ENCODE measurements at places on chromosomes 12 and 14.

DNA sequence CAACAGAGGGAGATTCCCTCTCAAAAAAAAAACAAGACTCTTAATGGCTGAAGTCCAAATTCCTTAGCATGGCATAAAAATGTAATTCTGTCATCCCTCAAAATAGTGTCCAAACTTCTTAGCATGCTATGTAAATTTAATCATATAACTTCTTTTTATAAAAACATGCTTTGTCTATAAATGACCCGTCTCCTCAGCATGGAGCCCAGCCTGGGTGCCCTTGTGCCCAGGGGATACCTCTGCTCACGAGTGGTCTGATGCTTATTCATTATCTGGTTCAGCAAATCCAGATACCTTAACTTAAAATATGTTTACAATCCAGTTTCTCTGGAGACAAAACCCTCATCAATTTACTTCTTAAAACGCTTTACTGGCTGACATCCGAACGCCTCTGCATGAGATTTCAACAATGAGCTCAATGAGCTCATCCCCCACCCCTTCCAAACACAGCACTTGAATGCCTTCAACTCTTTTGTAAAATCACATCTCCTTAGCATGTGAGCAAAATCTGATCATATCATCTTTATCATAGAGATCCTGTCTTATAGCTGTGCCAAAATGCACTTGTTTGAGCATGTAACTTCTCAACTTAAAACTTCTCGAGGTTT lies 15.7 kb downstream of the RTL1 start:
- no peak for DNase-seq

GRCh38 chr12:92735131-92735721 lies 32.4 kb downstream of the PLEKHG7 start:
- DNase-seq, result peak; percentile 39

DNA sequence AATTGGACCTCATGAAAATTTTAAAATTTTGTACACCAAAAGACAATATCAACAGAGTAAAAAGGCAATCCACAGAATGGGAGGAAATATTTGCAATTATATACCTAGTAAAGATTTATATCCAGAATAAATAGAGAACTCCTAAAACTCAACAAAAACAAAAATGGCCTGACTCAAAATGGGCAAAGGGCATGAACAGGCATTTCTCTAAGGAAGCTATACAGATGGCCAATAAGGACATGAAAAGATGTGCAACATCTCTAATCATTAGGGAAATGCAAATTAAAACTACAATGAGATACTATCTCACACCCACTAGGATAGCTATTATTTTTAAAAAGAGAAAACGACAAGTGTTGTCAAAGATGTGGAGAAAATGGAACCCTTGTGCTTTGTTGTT lies 10.9 kb upstream of the APOF start:
- no peak for DNase-seq

DNA sequence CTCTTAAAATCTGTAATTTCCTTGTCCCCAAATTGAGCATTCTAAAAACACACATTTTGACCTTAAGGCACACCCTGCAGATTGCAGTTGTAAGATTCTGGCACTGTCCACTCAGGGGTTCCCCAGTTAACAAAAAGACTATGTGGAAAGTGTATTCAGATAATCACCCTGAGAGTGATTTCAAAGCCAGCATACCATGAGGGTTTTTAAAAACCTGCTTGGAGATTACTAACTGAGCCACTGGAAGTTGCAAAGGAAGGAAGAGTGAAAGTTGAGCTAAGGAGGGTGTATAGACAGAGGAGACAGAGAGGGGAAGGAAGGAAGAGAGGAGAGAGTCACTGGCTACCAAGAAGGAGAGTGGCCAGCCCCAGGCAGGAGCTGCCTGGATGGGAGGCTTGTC lies 82.6 kb downstream of the EML1 start:
- DNase-seq, result no peak

- DNase-seq, result no peak
Measured at GRCh38 chr14:85856430-85856829, 326.5 kb downstream of the FLRT2 start.

GRCh38 chr14:100616854-100617409 lies 29.7 kb upstream of the BEGAIN start:
- DNase-seq, result no peak

- no peak for DNase-seq
Measured at GRCh38 chr12:114757684-114758325, 73.8 kb upstream of the TBX3 start.

GRCh38 chr14:104827177-104828055 lies 26.5 kb downstream of the ZBTB42 start:
- no peak for DNase-seq

DNA sequence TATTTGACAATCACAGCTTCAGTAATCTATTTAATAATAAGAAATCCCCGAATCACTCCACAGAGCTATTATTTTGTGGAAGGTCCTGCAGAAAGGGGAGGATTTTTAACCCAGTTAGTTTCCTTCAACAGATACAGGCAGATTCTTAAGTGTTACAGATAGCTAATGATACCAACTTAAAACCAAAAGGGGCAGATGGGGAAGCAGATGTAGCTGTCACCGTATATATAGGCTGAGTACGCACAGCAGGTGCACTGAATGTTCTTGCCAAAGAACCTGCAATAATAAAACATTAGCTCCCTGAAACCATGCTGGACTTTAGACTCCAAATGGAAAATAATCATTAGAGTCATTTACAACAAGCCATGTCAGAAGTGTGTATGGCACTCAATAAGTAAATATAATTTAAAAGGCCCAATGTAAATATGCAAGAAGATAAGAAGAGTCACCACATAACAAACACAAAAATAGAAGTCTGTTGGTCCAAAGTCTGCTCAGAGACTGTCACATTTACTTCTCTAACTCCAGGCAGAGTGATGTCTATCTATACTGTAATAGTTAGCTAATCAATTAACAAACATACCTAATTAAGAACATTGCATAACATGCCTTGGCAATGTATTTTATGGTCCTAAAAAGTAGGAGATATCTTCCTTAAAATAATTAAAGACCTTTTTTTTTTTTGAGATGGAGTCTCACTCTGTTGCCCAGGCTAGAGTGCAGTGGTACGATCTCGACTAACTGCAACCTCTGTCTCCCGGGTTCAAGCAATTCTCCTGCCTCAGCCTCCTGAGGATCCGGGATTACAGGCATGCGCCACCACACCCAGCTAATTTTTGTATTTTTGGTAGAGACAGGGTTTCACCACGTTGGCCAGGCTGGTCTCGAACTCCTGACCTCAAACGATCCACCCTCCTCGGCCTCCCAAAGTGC lies 78.8 kb downstream of the SEC23A start:
- DNase-seq, result no peak

DNA sequence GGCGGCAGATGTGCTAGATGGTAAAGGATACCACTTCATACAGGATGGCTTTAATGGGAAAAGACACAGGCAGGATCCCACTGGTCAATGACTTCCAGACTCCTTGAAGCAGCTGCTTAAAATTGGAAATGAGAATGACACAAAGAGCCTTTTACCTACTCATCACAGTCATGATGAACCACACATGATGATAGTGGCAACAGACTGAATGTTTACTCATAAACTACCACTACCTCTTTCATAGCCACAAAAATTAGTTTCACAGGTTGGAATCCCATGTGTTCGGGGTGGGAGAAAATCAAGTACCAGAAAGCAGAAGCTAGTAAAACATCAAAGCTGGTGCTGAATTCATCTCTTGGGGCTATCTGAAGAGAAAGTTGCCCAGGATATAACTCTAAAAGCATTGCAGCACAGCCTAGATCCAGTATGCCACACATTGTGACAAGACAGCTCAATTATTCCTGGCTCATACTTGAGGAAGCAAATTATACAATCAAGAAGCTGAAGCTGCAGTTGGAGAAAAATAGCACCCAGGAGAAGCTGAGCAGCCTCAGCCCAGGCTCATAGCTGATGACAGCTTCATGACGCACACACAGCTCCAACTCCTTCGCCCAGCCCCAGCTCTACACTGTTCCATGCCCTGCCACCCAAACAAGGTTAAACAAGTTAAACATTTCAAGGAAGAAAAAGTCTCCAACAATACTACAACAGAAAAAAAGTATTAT lies 29.0 kb upstream of the C12orf50 start:
- no peak for DNase-seq

- no peak for DNase-seq
Measured at GRCh38 chr12:76755829-76756379, 8.0 kb upstream of the ZDHHC17 start.

DNA sequence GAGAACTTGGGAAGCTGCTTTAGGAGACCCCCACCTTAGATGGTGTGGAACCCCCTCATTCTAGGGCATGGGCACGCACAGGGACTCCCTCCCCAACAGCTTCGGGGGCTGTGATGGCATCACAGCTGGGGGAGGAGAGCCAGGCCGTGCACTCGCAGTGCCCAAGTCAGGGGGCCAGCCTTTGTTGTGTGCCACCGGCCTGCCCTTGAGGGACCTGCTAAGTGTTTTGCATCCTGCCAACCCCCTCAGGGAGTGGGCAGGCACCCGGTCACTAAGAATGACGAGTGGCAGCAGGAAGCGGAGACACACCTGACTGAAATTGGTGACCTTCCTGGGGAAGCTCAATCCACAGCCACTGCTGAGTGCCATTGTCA lies 334.9 kb upstream of the SFSWAP start:
- no peak for DNase-seq

GRCh38 chr12:73935817-73936216 lies 601.8 kb upstream of the ATXN7L3B start:
- DNase-seq, result no peak

- DNase-seq, result no peak
Measured at GRCh38 chr12:56205445-56205844, 16.2 kb upstream of the SMARCC2 start.

- DNase-seq, result no peak
Measured at GRCh38 chr12:48219631-48220030, 16.5 kb upstream of the OR10AD1 start.

DNA sequence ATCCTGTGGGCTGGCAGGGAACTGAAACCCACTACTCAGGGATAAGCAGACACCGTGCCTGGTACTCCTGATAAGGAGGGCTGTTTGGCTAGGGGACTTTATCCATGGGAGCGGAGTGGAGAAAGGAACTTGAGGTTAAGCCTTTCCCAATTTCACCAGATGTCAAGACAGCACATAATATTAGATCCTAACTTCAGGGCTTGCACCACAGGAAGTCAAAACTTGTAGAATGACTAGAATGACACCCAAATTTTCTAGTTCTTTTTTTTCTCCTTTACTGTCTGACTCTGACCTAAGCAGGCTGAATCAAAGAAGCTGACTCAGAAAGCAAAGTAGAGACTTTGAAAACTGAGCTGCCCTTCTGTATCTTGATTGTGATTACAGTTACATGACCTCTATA lies 7.1 kb upstream of the CGRRF1 start:
- no peak for DNase-seq

DNA sequence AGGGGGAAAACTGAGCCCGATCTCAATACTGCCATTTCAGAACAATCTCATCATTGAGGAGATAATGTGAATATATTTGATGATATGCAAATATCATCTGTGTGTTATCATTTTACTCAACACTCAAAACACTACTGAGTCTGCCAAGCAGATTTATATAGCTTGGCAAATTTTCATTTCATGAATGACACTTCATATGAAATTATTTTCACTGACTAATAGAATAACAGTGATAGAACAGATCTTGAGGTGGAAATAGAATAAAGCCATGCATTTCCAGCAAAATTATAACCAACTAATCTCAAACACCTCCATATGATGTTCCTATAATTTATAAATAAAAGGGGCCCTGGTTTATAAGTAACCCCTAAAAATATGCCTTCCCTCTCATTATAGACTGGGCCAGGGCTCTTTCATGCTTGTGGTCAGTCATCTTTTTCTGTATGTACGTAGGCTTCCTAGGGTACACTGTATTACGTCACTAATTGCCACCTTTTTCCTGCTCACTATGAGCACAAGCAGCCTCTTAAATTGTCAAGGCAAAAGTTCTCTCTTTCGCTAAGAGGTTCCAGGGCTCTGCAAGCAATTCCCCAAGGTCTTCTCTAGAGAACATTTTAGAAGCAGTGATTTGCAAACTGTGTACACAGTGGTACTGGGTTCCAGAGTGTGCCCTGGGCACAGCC lies 197.1 kb upstream of the FOXN3 start:
- DNase-seq, result no peak

DNA sequence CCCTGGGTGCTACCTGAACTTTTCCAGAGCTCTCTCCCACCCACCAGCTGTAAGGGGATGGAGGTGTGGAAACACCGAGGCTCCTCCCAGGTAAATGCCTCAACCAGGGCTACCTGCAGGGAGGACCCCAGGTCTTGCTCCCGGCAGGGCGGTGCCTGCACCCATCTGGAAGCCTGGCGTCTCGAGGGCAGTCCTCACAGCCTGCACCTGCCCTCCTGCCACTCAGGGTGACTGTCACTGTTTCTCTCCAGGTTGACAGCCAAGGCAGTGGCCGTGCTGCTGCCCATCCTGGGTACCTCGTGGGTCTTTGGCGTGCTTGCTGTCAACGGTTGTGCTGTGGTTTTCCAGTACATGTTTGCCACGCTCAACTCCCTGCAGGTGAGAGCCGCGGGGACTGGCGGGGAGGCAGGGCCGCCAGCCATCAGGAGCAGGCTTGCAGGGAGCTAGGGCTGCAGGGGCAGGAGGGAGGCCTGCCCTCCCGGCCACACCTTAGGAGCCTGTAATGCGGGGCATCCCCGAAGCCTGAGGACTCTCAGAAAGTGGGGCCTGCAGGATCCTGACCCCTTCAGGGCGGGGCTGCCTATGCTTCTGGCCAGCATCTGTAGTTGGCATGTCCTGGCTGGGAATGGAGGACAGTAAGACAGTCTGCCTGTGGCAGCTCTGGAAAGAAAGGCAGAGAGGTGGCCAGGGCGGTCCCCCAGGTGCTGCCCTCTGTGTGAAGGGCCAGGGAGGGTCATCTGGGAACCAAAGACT lies 182.3 kb downstream of the ADGRD1 start:
- no peak for DNase-seq

All from amniotic stem cell (primary cell).